ENCODE measurements at places on chromosomes 1 and 21.

DNA sequence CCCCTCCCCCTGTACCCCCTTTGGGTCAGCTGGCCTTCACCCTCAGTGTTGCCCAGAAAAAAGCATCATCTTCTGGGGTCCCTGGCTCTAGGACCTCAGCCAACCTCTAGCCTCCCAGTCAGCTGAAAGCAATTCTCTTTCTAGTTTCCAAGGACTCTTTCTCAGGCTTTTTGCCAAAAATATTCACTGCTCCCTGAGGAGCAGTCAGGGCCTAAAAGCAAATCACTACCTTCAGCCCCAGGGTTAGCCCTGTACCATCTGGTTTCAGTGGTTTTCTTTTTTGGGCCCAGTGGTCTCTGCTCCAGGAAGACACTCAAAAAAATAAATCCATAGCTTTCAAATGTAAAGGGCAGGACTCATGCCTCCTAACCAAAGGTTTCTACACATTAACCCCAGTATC, 3.1 kb upstream of the LMOD1 start:
- DNase-seq = no peak

GRCh38 chr1:225724251-225724650, 53.4 kb upstream of the SRP9 start:
- DNase-seq = no peak

DNA sequence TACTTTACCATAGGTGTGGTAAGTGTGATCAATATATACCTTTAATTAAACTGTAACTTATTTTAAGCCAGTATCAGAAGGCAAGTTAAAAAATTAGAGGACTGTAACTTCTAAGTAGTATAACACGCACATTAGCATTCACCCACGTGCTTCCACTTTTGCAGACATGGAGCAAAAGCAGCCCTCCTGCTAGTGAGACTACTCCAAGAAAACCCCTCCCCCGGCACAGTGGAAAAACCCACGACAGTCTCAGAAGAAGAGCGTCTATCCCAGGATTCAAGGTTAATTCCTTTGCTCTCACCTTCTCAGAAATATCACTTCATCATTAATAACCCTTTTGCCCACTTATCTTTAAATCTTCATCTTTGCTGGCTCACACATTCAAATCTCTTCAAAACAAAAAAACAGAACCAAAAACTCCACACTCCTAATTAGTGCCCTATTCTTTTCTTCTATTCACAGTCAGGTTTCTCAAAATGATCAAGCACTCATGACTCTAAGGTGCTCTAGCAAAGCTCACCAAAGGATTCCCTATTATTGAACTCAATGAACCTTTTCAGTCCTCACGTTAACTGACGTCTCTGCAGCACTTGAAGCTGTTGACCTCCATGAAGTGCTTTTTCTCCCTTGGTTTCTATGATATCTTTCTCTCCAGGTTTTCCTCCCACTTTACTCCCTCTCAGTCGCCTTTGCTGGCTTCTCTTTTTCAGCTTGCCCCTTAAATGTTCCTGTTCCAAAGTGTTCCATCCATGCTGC, 213.5 kb downstream of the SMYD3 start:
- DNase-seq = no peak

DNA sequence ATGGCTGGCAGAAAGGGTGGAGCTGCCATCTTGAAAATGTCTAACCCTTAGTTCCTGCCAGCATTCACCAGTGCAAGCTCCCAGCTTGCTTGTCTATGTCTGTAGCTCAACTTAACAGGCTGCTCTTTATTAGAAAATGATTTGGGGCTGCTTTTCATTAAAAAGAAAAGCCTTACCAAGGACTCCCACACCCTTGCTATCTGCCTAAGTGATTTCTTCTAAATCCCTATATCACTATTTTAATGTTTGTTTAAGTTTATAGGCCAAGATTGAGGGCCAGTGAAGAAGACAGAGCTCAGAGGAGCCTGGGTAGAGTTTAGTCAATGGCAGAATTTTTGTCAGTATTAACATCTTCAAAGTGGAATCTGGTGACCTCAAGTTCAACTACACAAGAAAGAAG, 336.8 kb upstream of the CHRM3 start:
- no peak for DNase-seq

GRCh38 chr1:228031276-228031995, 24.6 kb downstream of the WNT3A start:
- DNase-seq = no peak

GRCh38 chr1:170804879-170805278, 130.5 kb upstream of the MROH9 start:
- DNase-seq = no peak

GRCh38 chr1:97630281-97630680, 290.6 kb downstream of the DPYD start:
- no peak for DNase-seq

DNA sequence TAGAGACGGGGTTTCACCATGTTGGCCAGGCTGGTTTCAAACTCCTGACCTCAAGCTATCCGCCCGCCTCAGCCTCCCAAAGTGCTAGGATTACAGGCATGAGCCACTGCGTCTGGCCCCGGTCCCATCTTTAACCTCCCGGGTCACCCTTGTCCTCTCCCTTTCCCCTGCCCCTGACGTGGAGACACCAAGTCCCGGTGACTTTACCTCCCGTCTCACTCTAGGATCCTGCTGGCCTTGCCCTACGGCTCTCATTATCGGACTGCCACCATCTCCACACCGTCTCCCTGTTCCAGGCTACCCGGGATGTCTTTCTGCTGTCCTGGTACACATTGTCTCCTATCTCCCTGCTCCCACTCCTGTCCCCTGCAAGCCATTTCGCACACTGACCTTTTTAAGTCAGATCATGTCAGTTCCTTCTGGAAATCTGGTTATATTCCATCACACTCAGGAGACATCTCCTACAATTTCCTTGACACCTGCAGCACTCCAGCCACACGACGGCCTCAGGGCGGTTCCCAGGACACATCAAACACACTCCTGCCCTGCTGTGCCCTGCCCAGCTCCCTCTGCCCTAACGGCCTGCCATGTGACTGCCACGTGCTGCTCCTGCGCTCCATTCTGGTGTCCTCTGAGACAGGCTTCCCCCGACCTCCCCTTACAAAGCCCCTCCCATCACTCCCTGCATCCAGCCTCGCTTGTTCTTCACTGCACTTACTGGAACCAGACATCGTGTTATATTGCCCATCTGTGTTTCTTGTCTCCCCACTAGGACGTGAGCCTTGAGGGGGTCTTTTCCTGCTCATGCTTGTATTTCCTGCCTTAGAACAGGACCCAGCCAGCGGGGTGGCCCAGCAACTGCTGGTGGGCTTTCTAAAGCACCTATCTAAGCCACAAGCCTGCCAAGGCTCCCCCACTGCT, 32.7 kb downstream of the TTC39A start:
- DNase-seq = no peak

GRCh38 chr1:208100906-208101305, 143.3 kb downstream of the PLXNA2 start:
- DNase-seq = no peak

DNA sequence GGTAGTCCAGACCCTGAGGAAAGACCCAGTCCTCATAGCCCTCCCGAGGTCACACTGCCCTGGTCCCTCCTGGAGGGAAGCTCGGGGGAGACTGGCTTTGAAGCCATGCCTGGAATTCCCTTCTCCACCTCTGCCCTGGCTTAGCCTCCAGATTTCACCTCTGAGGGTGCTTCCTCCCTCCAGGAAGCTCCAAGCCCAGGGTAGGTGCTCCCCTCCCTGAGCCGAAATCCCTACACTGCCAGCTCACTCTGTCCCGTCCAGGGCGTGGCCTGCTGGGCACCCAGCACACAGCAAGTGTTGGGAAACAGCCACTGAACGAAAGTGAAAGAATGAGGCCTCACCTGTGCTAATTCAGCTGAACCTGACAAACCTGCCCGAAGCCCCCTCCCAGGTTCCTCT, 6.0 kb upstream of the TNFRSF25 start:
- DNase-seq = no peak

DNA sequence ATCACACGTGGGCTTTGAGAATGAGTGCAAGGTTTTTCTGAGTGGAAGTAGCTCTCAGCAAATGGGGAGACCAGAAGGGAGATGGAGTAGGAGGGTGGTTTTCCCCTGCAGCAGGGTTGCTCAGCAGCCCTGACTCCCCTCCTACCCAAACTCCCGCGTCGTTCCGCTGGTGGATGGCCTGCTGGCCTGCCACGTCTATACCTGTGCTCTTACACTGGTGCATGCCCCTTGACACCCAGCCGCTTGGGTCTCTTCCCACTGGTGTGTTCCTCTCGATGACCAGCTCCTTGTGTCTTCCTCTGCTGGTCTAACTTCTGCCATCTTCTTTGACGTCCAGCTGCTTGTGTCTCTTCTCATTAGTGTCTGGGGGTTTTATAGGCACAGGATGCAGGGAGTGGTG, 1797.9 kb downstream of the NCAM2 start:
- no peak for DNase-seq

DNA sequence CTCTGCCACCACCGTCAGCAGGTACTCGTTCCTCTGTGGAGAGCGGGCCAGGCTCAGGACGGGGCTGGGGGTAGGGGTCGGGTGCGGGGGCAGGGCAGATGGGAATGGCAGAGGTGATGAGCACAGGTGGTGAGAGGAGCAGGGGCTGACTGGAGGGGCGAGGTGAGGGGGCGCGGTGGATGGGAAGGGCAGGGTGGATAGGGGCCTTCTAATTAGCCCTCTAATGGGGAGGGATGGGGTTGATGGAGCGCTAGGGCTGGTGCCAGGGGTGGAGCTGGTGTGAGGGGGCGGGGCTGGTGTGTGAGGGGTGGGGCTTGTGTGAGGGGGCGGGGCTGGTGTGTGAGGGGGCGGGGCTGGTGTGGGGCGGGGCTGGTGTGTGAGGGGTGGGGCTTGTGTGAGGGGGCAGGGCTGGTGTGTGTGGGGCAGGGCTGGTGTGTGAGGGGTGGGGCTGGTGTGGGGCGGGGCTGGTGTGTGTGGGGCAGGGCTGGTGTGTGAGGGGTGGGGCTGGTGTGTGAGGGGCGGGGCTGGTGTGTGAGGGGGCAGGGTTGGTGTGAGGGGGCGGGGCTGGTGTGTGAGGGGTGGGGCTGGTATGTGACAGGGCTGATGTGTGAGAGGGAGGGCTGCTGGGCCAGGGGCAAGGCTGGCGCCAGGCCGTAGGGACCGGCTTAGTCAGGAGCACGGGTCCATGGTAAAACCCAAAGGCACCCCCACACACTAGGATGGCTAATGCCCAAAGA, 5.9 kb downstream of the KRTAP10-1 start:
- DNase-seq = no peak

DNA sequence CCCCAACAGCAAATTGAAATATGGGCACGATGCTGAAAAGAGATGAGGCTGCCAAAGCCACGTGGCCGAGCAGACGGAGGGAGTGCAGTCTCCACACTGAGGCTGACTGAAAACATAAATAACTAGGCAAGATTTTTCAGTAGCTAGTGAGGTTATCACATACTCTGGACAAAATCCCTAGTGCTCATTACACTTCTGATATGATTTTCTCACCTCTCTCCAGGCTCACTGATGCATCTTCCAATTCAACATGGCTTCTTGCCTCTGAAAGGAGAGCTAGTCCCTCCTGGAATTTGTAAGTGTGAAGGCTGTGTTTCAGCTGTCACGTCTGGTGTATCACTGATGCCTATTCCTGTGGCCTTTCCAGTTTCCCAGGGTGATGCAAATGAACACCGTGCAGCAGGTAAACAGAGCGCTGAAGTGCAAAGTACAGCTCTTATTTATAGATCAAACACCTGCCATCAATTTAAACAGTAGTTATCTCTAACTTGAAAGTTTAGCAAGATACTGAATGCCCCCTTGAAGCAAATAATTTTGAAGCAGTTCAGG, 656.1 kb downstream of the KIF26B start:
- DNase-seq = no peak

DNA sequence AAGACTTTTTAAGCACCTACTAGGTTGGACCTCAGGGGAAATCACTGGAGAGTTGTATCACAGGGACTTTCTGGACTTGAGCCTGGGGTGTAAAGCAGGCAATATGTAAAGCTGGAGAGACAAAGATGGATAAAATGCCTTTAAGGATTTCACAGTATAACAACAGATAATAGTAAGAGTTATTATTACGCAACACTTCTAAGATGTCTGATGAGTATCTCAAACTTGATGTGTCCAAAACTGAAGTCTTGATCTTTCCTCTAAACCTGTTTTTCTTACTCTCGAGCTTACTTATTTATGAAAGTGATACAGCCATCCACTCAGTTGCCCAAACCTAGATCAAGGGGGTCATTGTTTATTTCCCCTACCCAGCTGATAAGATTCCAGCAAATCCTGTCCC, 2.1 kb upstream of the STRIP1 start:
- no peak for DNase-seq

DNA sequence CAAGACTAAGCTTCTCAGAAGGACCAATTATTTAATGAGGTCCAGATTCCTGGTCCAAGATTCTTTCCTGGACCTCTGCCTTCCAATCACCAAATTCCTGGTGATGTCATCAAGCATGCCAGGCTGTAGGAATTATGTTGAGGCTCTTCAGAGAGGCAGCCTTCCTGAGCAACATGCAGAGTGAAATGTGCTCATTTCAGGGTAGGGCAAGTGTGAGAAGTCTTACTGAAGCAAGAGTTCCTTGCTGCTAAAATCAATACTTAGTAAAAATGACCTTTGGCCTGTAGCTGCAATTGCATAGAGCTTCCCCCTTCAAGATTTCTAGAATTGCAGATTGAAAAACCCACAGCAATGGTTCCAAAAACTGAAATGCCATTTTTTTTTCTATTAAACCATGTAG, 31.7 kb upstream of the BCAR3 start:
- DNase-seq = no peak

- no peak for DNase-seq
Measured at GRCh38 chr1:44296806-44297205, 58.3 kb downstream of the ERI3 start.

- no peak for DNase-seq
Measured at GRCh38 chr1:245718123-245718522, 563.3 kb downstream of the KIF26B start.

DNA sequence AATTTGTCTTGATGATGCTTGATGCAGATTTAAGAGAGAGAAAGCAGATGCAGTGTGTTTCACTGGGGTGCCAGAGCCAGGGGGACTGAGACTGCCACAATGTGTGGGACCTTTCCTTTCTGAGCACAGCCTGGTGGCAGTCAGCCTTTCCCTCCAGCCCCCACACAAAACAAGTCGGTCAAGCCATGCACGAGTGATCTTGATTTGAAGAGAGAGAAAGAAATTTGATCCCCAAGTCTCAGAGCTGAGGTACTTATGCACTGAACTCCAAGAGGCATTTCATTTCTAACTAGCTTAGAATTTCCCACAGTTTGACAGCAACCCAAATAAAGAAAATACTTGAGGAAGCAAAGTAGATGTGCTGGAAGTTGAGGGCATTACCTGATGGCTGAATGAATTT, 193.8 kb downstream of the ST6GALNAC3 start:
- no peak for DNase-seq

- DNase-seq = no peak
Measured at GRCh38 chr1:62025892-62026291, 168.8 kb upstream of the L1TD1 start.

- DNase-seq = no peak
Measured at GRCh38 chr1:217681806-217682205, 50.7 kb downstream of the SPATA17 start.

- no peak for DNase-seq
Measured at GRCh38 chr1:204105131-204105515, 32.2 kb downstream of the SOX13 start.

DNA sequence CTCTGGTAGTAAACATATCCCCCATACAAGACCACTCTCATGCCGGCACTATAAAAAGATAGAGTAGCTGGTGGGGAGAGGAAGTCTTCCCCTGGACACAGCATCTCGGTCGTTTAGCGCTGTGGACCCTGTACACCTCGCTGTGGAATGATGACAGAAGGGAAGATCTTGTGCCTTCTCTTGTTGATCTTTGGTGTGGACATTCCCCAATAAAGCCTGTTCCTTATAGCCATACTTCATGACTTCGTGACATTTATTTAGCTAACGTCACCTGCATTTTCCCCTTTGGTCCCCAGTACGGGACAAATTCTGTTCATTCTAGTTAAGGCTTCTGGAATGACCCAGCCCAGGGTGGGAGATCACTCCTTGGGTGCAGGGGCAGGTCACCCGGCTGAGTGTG, 24.9 kb upstream of the MAP10 start:
- no peak for DNase-seq

All from anterior cingulate cortex (tissue), 58 donors.